Stimulated activated memory B cell treated with anti-CD40 and anti-IgM and Interleukin-4, amounts not matched to agents 10 μg/mL and 1 μg/mL and 100 μg/mL, for 72 hours (primary cell): ENCODE measurements at places on chromosomes 1 and 21.

- ATAC-seq, result peak; percentile 85
Observed at GRCh38 chr1:231040019-231040799, at the start of gene FAM89A. Gene FAM89A, minus strand, starts transcription at chr1:231040254. Its CDS starts 43 bp downstream, at chr1:231040211.

DNA sequence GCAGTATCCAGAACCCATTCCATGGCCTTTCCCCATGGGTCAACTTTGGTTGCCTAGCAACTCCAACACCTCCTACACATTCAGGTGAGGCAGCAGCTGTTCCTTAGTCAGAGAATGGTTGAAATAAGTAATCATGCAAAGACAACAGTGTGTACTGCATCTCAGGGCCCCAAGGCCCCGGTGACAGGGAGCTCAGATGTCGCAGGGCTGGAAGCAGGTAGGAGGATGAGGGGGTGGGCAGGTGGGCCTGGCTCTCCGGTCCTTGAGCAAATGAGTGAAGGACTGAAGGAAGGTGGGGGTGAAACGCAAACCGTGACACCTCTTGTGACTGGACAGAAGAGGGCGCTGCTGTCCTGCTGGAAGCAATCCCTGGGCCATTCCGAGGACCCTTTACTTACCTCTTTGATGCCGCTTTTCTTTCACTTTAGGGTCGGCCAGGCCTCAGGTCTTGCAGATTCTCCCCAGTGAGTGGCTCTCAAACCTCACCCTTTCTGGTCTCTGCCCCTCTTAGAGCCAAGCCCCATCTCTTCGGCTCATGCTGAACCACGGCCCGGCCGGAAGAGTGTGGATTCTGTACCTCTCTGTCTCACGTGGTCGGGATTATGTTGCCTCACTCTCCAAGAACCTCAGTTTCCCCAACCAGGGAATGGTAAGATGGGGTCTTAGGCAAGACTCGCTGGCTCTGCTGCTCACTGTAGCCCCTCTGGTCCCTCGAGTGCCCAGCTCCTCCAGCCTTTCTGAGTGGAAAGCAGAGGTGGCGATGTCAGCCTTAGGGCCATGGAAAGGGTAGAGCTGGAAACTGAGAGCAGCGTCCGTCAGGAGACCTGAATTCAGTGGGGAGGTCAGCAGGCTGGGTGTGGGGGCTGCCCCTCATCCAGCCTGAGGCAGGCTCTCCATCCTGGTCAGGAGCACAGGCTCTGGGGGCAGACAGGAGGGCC is 5.6 kb upstream of the KCNA10 start:
- ATAC-seq, result peak; percentile 65

DNA sequence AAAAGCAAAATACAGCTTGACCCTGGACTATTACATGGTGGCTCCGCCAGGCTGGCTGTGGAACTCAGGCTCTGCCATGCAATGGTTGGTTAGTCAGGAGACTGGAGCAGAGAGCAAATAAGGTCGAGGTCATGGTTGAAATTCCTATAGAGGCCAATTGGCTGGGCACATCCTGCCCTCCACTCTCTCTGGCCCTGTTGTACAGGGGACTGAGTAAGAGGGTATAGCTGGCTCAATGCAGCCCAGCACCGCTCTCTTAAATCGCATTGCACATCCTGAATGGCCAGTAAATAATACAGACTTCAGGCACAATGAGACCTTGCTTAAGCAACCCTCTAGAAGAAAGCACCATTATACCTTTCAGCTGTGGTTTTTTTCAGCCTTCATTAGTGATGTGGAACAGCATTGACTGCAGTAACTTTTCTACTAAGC is 59.3 kb upstream of the PPP2R5A start:
- ATAC-seq, result no peak

DNA sequence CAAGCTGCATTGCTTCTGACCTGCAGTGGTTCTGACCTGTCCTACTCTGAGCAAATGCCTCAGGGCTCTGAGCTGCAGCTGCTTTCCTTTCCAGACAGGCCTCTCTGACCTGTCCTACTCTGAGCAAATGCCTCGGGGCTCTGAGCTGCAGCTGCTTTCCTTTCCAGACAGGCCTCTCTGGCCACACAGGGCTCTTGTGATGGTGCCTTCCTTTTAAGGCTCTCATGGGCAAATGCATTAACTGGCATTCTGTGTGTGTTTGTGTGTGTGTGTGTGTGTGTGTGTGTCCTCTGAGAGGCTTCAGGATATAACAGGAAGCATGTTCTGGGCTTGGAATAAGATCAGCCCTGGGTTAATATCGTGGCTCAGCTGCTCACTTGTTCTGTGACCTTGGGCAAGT is 131.3 kb downstream of the NTPCR start:
- ATAC-seq, result no peak

GRCh38 chr1:229655781-229656180 is 29.7 kb downstream of the URB2 start:
- no peak for ATAC-seq

- ATAC-seq, result no peak
Observed at GRCh38 chr1:21048462-21048861, 128.2 kb downstream of the EIF4G3 start.

DNA sequence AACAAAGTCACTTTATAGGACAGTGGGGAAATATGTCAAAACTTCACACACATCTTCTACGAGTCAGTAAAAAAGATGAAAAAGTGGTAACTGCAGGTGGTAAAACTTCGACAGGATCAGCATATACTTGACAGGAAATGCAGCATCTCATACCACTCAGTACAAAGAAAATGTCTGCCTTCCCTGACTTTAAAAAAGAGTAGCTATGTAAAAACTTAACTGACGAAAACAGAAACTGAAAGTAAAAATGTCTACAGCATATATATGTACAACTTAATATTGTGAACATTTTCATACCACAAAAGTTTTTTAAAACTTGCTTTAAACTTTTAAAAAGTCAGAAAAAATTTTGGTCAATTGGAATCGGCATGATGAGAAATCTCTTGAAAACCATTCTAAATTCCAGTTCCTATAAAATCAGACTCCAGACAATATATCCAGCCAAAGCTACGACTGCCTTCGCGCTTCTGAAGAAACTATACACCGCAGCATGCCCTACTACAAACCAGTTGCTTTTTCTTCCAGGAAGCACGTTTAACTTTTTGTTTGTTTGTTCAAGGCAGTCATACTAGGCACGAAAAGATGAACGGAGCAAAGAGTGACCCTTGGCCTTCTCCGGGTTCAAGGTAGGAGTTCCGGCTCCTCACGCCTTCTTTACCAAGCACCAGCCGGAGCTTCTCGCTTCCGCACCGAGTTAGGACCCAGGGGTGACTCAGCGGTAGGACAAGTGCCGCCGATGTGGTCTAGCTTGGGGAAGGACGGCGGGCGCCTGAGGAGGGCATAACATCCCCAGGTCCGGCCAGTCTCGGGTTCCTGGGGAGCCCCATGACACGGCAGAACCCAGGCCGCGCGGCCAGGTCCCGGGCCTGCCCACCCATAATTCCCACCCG is 612 bp downstream of the PSMA5 start:
- peak; percentile 66 for ATAC-seq

- no peak for ATAC-seq
Observed at GRCh38 chr1:243474136-243474881, 218.5 kb downstream of the SDCCAG8 start.

DNA sequence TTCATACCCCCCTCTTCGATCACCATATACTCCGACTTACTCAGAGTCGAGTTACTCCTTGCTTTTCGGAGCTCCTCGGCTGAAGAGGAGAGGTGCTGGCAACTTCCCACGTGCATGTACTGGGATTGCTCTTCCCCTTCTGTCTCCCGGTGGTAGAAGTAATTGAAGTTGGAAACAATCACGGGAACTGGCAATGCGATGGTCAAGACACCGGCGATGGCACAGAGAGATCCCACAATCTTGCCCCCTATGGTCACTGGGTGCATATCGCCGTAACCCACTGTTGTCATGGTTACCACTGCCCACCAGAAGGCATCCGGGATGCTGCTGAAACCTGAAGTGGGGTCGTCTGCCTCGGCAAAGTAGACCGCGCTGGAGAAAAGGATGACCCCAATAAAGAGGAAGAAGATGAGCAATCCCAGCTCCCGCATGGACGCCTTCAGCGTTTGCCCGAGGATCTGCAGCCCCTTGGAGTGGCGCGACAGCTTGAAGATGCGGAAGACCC is 1.5 kb downstream of the KCNA3 start:
- no peak for ATAC-seq

GRCh38 chr1:152516082-152516481 is 1.8 kb downstream of the CRCT1 start:
- no peak for ATAC-seq

DNA sequence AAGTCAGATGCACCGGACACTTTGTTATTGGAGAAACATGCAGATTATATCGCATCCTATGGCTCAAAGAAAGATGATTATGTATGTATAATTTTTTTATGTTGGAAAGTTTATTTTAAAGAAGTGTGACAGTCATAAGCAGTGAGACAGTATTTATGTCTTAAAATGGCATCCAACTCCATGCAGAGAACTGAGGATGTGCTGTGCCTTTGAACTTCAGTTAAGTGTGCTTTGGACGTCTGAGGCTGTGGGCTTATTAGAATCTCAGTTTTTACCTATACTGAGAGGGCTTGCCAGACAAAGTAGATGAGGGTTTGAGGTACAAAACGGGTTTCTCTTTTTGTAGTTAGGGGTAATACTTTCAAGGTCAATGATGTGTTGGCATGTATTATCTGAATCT is 1.5 kb downstream of the RABGGTB start:
- no peak for ATAC-seq

GRCh38 chr1:22936681-22937080 is 36.0 kb downstream of the LACTBL1 start:
- ATAC-seq, result no peak

GRCh38 chr1:227225715-227226346 is 92.5 kb downstream of the CDC42BPA start:
- no peak for ATAC-seq
